Immature natural killer cell (primary cell): ENCODE measurements at places on chromosomes 16 and 17. TPM values are rescaled to one million over a fixed set of nuclear protein-coding genes. Genes with fewer than 3 reads are reported as not detected.

Gene KRT40
- polyA plus RNA-seq = not detected

Gene PPL
- polyA plus RNA-seq = 0.43 TPM

Gene ZFHX3
- 0.05 TPM for polyA plus RNA-seq

Gene KRTAP4-5
- not detected for polyA plus RNA-seq

Gene GAS2L2
- polyA plus RNA-seq = not detected

Gene OR2C1
- not detected for polyA plus RNA-seq

Gene USP6
- polyA plus RNA-seq = 0.03 TPM

Gene EPN3
- not detected for polyA plus RNA-seq

Gene ZNF75A
- polyA plus RNA-seq = 10.8 TPM

Gene ADAM11
- polyA plus RNA-seq = not detected

Gene SHBG
- polyA plus RNA-seq = not detected

Gene CRYBA1
- not detected for polyA plus RNA-seq

Gene CCDC154
- polyA plus RNA-seq = not detected

Gene MEOX1
- not detected for polyA plus RNA-seq

Gene TEX14
- not detected for polyA plus RNA-seq

Gene LUC7L3
- polyA plus RNA-seq = 77.8 TPM

Gene RHBDL3
- not detected for polyA plus RNA-seq

Gene ARHGAP44
- polyA plus RNA-seq = not detected

Gene FZD2
- polyA plus RNA-seq = 3.3 TPM

Gene UBFD1
- 14.2 TPM for polyA plus RNA-seq

Gene TMIGD1
- not detected for polyA plus RNA-seq

Gene SCARF1
- polyA plus RNA-seq = 0.95 TPM

Gene TEX19
- not detected for polyA plus RNA-seq

Gene ZNF689
- 8.4 TPM for polyA plus RNA-seq

Gene NOD2
- 1.5 TPM for polyA plus RNA-seq

Gene KRTAP4-2
- polyA plus RNA-seq = not detected

Gene ZFP1
- 23.0 TPM for polyA plus RNA-seq

Gene MATCAP1
- polyA plus RNA-seq = 1.00 TPM

Gene ABI3
- 149 TPM for polyA plus RNA-seq

Gene CDH15
- polyA plus RNA-seq = not detected

Gene DGKE
- polyA plus RNA-seq = 5.5 TPM

Gene TMEM238L
- polyA plus RNA-seq = not detected

Gene ALOX15
- not detected for polyA plus RNA-seq
